Muscle of arm (tissue), 14 donors: ENCODE measurements at places on chromosomes 2 and 18.

DNA sequence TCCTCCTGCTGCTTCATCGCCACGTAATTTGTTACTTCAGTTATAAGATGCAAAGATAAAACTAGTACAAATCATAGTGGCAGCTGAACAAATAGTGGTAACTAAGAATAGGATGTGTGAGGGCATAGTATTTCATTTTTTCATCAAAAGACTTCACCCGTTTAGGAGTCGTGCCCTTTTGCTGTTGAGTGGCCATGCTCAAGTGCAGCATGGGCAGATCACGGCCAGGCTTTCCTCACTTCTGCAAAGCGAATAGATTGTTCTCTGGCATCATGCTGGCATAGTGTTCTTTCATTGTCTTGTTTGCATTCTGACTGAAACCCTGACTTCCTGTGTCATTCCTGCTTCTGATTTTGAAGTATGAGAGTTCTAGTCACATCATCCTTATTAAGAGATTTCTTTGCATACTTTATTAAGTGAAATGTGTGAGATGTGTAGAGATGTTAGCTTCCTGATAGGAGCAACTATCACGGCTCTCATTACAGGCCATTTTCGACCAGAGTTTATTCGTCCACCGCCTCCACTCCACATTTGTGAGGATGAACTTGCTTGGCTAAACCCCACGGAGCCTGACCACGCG, 11.8 kb downstream of the CNOT11 start:
- no peak for DNase-seq

- no peak for DNase-seq
These were observed 162.4 kb downstream of the LRP1B start for GRCh38 chr2:141968433-141968832.

DNA sequence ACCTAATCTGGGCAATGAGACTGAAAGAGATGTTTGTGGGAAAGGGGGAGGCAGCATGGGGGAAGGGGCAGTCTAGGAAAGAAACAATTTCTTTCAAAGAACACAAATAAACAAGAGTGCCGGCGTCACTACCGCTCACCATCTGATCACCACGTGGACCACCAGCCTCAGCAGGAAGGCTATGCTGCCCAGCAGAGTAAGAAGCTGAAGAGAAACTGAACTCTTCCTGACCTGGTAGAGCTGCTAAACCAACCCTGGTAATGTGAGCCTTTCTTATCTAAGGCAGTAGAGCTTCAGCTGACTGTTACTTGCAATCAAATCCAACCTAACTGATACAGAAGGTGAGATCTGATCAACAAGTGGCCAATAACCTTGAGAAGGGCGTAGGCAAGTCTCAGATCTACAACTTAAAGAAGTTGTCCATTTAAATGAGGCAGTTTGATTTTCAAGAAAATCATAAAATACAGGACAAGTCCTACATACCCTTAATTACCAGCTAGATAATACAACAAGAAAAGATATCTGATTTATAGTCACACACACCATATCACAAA, 44.2 kb upstream of the SPTBN1 start:
- DNase-seq: no peak

DNA sequence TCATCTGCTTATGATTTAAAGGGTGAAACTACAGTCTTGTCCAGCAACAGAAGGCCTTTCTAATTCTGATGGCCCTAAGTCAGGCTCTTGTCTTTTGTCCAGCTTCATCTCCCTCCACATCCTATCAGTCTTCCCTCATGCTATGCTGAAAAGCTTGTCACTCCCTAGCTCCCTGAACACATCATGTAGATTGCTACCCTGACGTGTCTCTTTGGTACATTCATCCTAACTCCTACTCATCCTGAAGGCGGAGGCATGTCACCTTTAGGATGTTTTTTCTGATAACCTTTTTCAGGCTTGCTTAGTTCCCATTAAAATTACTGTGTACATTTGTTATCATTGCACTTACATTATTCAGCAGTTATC, 78.4 kb upstream of the ARL5A start:
- DNase-seq: no peak

- DNase-seq: no peak
These were observed 312.8 kb upstream of the PKDCC start for GRCh38 chr2:41735006-41735405.

DNA sequence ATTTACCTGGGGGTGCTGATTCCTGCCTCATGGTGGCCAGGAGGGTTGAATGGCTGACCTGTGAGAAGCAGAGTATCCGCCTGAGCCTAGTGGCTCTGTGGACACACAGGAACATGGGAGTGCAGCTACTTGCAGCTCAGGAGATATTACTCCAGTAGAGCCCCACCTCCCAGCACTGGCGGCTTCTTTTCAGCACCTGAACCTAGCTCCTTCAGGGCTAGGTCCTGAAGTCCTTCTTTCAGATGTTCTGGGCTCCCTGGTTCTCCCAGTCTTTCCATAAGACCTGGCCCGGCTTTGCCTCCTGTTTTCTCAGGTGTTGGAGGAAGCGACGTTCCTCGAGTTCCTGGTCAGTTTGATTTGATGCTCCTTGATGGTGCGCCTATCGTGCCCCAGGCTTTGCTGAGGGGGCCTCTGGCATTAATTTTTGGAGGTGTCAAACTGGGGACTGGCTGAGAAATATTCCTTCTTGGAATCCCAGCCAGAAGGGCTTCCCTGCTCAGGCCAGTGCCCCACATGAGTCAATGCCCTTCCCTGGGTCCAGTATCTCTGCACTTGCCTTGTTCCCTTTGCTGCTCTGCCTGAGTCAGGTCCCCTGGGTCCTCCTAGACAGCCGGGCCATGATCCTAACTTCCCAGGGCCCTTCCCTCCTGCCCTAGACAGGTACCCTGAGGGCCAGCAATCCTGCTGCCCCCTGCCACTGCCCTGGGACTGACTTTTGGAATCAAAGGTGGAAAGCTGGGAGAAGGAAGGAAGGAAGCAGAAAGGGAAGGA, 110.7 kb upstream of the HAAO start:
- no peak for DNase-seq

DNA sequence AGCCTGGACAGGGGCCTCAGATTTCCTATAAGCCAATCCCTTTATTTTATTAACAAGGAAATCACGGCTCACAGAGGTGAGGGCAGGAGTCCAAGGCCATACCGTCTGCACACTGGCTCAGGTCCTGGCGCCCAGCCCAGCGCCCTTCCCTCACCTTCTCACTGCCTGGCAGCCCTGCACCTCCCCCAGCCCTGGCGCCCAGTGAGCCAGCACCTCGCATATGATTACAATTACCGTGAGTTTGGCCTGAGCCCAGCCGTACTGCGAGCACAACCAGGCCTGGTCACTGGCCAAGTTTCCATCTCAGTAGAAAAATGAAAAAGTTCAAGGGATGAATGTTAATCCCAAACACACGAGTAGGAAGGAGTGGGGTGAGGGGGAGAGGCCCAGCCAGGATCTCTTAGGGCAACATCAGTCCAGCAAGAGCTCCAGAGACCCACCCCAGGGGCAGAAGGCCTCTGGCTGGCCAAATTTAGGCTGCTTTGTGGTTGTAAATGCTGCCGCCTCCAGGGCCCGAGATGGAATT, 68.4 kb downstream of the MCFD2 start:
- peak; percentile 94 for DNase-seq

DNA sequence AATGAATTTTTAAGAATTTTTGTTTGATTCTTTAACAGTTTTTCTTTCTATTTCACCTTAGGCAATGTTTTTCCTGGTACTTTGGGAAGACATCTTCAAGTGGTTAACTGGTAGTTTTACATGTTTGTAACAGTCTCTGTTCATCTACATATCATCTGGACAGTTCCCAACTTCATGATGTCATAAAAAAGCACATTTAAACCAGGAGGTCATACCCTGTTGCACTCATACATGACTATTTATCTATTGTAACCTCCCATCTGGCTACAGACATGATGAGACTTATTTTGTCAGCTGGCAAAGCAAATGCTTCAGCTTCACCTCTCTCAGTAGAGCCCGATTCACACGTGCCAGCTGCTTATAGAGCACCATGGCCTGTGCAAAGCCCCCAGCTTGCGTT, 99.8 kb upstream of the YPEL5 start:
- DNase-seq: no peak

GRCh38 chr2:121888189-121888557, 132.7 kb downstream of the TSN start:
- DNase-seq: no peak

GRCh38 chr18:45554389-45554737, 60.9 kb upstream of the SLC14A2 start:
- DNase-seq: peak; percentile 84

GRCh38 chr2:98346311-98347236, at the start of gene CNGA3:
Gene CNGA3 (plus strand): TSS chr2:98346456. CDS start chr2:98369976, 23,520 bp downstream.
- DNase-seq: peak; percentile 22

GRCh38 chr18:48456838-48457237, 47.7 kb upstream of the ZBTB7C start:
- no peak for DNase-seq

GRCh38 chr2:40642726-40643125, 190.8 kb upstream of the SLC8A1 start:
- DNase-seq: no peak

- no peak for DNase-seq
These were observed 564.3 kb downstream of the CMPK2 start for GRCh38 chr2:6301426-6301825.

DNA sequence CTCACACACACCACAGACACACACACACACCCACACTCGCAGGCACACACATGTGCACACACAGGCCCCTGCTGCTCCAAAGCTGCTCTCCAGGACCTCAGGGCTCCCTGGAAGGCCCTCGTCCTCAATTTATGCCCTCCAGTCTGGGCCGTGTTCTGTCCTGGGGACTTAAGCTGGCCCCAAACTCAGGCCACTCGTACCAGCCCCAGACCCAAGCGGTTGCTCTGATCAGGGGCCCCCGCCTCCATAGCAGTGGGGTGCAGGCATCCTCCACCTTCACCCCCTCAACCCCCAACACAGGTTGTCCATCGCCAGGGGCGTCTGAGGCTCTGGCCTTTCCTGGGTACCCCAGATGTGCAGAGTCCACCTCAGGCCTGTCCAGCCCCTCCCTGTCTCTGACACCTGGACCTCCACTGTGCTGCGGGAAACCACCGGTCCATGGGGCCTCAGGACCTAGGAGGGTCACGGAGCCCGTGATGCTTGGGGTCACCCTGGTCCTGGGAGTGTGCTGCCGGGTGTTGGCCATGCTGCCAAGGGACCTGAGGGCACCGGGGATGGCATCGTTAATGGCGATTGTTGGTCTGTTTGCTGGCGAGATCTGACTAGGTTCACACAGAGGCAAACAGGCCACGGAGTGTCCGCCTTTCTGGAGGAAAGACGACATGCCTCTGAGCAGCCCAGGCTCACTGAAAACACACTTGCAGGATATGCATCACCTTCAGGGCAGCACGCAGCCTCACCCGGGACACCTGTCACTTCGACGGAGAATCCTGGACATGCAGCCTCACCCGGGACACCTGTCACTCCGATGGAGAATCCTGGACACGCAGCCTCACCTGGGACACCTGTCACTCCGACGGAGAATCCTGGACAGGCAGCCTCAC, 155.6 kb downstream of the NDUFA10 start:
- no peak for DNase-seq

GRCh38 chr18:21612125-21613039, at the start of gene SNRPD1:
Gene SNRPD1 (plus strand): TSS chr18:21612314. CDS start chr18:21612430, 116 bp downstream.
- DNase-seq: peak; percentile 94

GRCh38 chr18:62558015-62558663, 35.3 kb downstream of the ZCCHC2 start:
- no peak for DNase-seq

GRCh38 chr2:68468801-68469200, 1.4 kb downstream of the APLF start:
- no peak for DNase-seq

DNA sequence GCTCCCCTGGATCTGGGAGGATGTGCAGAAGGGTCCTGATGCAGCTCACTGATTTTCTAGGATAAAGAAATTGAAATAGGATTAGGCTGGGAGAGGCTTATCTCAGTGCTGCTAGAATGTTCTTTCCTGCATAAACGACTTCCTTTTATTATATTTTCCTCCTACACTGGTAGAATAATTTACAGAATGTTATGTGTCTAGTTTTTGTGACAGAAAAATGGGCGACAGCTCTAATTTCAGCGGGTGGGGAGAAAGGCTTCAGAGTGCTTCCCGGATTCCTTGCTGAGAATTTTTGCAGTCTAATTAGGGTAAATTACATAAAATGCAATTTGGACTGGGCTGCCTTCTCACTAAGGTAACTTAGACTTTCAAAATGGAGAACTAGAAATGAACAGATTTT, 66.2 kb downstream of the SKA1 start:
- DNase-seq: no peak

DNA sequence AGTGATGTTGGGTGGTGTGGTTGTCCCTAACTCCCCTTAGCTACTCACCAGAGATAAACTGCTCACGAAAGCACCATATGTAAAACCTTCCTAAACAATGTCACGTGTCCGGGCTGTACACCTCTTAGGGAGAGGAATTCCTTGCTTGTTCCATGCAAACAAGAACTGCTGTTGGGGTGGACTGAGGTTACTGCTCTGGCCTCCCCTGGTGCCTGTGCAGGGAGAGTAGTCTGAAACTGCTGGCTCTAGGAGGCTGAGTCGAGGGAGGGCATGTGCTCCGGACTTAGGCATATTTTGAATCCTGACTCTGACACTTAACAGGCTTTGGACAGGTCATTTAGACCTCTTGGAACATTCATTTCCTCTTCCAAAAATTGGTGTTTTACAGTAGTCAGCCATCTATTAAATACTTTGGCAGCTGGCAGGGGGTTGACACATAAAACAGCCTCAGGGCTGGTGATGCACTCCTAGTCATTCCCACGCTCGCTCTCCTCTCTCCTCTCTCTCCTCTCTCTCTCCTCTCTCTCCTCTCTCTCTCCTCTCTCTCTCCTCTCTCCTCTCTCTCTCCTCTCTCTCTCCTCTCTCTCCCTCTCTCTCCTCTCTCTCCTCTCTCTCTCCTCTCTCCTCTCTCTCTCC, 10.6 kb downstream of the THNSL2 start:
- DNase-seq: no peak

- no peak for DNase-seq
These were observed 24.9 kb upstream of the YWHAQ start for GRCh38 chr2:9655441-9656269.

DNA sequence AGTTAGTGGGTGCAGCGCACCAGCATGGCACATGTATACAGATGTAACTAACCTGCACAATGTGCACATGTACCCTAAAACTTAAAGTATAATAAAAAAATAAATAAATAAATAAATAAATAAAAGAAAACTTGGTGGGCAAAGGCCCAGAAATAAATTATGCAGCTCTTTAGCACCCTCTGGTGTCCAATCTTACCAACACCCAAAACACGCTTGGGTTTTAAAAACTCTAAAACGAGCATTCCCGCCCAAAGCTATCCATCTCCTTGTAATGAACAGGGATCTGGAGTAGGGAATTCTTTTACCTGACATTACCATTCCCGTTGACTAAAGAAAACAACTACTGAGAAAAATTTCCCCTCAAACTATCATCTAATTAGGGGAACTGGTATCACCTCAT, 2005.9 kb upstream of the CELF4 start:
- DNase-seq: no peak

- DNase-seq: no peak
These were observed 149.2 kb upstream of the POU3F3 start for GRCh38 chr2:104704496-104705245.
